ENCODE measurements at places on chromosomes 1 and 21.

- no peak for DNase-seq
These were observed 74.1 kb downstream of the OLFML2B start for GRCh38 chr1:161949548-161949947.

DNA sequence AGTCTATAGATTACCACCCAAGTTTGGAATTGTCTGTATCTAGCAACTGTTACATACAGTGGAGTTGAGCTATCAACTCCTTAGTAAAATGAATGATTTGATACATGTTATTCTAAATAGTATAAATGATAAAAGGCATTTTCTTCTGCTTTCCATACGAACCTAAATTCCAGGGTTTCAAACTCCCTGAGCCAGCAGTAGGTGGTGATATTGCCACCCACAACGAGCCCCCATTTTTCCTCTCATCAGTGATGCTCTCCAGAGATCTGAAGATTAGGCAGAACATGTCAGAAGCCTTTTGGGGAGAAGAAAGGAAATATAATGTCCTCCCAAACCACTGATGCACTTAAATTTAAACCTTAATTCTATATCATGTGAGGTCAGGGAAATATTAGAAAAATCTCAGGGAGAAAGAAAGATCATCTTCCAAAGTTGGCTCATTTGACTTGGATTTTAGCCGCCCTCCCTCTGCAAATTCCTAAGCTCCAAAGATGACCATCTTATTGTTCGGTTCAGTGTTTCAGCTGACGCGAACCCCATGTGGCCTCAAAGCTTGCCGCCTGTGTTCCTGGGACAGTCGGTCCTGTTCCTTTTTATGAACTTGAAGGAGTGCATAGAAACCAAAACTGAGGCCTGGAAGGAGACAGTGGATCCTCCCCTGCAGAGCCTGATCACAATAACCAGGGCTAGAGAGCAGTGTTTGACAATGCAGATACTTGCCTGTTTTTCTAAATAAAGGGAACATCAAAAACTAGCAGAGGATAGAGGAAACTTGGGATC is 2.3 kb downstream of the EVA1C start:
- DNase-seq: no peak

DNA sequence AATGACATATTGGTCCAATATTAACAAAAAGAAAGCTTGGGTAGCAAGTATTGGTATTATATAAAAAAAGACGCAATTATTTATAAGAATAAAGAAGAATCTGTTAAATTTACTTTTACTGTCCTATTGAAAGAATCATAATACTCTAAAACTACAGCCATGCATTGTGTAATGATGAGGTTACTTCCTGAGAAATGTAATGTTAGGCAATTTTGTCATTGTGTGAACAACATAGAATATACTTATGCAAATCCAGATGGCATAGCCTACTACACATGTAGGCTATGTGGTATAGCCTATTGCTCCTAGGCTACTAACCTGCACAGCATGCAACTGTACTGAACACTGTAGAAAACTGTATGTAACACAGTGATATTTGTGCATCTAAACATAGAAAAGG is 121.2 kb upstream of the PTGFR start:
- DNase-seq: no peak

GRCh38 chr1:43976890-43977289 is 2.1 kb upstream of the B4GALT2 start:
- no peak for DNase-seq

DNA sequence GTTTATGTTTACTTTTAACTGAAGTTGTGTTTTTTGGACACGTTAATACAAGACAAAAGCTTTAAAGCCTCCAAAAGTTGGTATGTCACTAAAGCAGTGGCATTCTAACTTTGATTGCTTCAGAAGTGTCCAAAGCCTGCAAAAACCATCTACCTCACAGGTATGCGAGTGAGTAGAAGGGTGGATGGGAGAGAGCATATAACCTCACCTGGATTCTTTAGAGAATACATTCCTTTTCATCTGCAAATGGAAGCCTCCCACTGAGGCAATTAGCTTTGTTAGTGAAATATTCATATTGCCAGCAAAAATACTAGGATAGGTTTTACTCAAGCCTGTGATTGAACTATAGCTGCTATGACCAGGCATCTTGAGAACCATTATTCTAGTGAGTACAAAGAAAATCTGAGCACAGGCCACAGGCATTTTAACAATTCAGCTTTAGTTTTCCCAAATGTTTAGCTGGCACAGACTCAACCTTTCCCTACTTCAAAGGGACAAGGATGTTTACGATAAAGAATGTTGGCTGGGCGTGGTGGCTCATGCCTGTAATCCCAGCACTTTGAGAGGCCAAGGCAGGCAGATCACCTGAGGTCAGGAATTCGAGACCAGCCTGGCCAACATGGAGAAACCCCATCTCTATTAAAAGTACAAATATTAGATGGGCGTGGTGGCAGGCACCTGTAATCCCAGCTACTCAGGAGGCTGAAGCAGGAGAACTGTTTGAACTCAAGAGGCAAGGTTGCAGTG is 39.7 kb downstream of the MAP3K21 start:
- no peak for DNase-seq

- no peak for DNase-seq
These were observed 134.0 kb upstream of the IRF2BP2 start for GRCh38 chr1:234743791-234744611.

GRCh38 chr21:33395891-33396331 is 7.3 kb upstream of the IFNGR2 start:
- DNase-seq: no peak

GRCh38 chr1:19811206-19811851 is 3.8 kb downstream of the RNF186 start:
- peak; percentile 62 for DNase-seq

DNA sequence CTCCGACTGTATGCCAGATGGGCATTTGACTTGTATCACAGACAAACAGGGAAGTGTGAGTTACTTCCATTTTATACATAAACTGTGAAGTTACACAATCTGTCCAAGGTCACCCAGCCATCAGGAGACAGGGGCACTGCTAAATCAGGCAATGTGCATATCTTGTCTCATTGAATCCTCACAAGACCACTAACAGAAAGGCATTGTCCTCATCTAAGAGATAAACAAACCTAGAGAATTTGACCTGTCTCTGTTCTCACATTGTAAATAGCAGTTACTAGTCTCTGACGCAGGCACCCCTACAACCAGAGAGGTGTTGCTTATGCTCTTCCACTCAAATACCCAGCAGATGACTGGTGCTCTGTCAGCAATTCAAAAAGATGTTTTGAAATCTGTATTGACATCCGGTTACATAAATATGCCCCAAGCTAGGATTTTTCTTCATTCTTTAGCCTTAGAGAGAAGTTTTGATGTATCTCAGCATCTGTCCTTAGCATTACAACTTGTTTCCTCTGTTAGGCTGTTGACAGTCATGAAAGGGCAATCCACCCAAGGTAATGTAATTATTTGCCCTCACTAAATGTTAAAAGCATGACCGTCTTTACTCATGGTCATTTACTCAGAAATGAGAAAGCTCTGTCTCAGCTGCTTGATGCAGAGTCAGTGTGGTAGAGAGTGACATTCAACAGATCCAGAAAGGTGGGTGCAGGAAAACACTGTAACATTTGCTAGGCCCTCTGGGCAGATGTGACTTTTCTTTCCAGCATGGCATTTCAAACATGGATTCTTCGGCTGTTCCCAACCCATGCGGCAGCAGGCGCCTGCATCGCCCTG is 51.9 kb upstream of the ZNF326 start:
- no peak for DNase-seq

DNA sequence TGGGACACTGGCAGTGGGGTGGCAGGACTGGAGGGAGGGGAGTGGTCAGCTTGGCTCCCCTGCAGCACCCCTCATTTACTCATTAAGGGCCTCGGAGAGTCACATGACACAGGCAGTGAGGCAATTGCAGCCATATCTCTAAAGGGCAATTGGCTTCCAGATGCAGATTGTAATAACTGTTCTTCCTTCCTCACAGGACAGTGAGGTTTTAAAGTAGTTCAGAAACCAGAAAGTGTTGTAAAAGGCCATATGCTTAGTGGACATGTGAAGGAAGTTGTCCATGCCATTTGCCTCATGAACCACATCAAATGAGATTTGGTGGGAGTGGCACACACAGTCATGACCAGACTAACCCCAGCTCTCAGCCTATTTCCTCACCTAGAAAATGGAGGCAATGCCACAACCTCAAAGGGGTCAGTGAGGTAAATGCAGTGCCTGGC is 11.1 kb downstream of the MTX1 start:
- no peak for DNase-seq

DNA sequence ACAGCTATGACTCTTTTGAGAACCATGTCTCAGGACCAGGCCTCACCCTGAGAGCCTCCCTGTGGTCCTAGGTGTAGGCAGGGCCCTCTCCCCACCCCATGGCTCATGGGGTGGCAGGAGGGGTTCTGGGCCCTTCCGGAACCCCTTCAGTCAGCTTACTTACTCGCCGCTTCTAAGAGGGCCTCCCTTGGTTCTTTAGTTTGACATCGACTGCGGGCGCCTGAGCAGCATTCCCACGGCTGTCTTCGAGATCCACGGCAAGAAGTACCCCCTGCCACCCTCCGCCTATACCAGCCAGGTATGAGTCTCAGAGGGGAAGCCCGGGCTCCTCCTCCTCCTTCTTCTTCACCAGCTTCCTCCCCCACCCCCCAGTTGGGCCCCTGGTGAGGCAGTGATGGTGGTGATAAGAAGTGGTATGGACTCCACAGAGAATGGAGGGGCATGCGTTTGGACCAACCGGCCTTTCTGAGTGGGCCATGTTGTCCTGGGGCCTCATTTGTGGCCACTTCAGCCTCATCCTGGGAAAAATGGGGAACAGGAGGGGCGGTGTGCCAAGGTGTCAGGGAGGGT is 28.9 kb downstream of the KCNA10 start:
- DNase-seq: no peak

DNA sequence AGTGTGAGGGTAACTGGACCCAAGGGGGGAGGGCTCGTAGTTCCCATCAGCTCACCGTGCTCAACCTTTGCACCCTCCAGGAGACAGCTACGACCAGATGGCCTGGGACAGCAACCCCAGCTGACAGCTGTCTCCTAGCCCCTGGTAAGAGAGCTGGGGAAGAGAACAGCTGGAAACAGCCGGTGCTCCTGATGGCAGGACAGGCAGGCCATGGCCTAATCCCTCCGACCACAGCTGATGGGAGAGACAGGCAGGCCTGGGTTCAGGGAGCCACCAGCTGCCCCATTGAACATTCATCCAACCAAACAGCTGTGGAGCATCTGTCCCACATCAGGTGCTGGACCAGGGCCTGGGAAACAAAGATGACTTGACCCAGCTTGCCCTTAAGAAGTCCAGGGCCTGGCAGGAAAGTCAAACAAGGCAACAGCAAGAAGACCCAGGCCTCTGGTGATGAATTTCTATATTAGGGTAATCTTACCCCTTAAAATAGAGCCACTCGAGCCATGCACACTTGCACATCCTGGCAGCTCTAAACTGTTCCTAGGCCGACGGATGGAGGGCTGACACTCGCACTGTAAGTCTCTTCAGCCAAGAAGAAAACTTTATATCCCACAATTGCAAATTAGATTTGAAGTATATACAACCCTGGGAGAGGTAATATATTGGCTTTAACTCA is 12.2 kb downstream of the OLFML2B start:
- no peak for DNase-seq

DNA sequence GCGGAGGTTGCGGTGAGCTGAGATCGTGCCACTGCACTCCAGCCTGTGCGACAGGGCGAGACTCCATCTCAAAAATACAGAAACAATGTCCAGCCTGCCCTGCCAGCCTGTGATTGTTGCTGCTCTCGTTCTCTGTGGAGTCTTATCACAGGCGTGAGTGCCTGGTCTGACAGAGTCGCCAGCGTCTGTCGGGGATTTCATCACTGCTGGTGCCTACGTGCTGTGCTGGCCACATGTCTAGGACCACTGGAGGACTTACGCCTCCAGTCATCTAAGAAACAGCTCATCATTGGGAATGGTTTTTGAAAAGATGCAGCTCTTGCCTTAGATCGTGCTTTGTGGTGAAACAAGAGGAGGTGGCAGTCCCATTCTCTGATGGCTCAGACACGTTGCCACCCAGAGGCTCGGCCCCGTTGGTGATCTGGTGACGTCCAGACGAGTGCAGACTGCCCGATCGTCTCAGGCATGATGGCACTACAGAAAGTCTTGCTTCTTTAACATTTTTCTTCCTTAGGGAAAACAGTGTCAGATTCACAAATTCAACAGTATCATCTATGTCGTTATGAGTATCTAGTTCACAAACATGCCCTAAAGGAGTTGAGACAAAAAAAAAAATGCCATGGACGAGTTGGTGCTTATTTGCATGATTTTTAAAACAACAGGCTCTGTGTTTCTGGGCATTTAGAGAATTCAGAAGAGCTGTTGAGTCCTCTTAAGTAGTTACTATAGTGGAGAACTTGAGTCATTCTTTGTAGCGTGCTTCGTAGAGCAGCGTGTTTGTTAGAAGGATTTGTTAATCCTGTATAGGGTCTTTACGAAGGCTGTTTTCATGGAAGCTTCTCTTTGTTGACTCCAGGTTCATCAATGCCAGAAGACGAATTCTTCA is 47.5 kb downstream of the CBS start:
- no peak for DNase-seq

DNA sequence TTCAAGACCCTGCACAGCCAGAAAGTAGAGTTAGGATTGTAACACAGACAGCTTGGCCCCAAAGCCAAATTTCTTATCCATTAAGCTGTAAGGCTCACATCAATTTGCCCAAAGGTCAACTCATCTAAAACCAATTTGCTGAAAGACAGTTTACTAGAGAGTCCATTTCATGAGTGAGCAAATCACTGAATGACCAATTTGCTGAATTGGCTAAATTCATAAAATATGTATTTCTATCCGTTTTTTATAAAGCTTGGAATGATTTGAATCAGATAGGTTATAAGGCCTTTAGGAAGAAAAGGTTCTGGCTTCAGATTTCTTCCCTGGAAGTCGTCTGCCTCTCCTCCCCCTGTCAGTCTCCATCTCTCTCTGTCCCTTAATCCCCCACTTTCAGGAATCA is 168.1 kb downstream of the FCRL5 start:
- DNase-seq: no peak

GRCh38 chr1:31944205-31945089 is 6.3 kb upstream of the PTP4A2 start:
- peak; percentile 76 for DNase-seq

DNA sequence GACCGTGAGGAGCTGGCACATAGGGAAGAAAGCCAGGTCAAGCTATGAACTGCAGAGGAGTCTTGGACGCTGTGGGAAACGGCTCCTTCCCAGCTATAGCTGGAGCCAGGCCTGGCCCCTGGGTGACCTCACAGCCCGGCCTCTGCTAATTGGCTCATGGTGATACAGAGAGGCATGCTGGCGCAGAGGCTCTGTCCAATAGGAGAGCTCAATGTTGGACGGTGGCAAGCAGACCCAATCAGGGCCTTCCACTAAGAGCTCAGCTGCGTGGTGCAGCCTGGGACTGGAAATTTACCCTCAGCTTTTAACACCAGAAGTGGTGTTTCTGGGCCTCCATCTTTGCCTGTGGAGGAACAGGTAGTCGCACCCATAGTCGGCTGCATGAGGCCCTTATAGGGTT is 64.4 kb upstream of the GRHL3 start:
- DNase-seq: no peak

- DNase-seq: no peak
These were observed 368.8 kb downstream of the NPHP4 start for GRCh38 chr1:5623399-5623798.

DNA sequence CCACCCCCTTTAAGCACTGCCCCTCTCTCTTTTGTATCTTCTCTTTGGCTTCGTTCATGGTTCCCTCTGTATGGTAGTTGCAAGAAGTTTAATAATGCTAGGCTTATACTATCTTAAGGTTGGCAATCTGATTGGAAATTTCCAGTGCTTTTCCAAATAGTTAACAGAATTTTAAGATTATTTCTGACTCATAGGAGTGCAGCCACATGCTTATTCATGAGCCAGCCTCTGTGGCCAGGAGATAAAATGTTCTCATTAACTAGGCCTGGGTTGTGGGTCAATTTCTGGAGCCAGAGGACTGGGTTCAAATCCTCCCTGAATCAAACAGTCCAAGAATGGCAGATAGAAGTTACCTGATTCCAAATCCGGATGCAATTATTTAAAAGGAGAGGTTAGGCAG is 103.1 kb downstream of the ATP6V1G3 start:
- no peak for DNase-seq

Measured in stimulated activated naive CD8-positive, alpha-beta T cell treated with anti-CD3 and anti-CD28 coated beads, Interleukin-15, amount 100 ng/mL, for 72 hours (primary cell).